AG08396 (cell line): ENCODE measurements at places on chromosomes 16 and 17.

DNA sequence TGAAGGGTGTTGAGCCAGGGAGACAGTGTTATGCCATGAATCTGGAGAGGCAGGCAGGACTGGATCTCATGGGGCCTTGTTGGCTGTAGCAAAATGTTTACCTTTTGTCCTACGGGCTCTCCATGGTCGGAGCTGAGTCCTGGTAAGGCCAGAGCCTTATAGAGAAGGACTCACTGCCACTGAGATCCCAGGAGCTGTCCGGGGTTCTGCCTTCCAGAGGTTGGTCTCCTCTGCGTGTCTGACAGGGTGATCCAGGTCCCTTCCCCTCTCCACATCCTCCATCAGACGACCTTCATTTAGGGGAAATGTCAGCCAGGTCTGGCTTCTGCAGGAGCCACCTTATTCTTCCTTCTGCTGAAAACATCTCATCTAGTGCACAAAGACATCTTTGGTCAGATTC, 285.2 kb upstream of the N4BP1 start:
- no peak for DNase-seq

DNA sequence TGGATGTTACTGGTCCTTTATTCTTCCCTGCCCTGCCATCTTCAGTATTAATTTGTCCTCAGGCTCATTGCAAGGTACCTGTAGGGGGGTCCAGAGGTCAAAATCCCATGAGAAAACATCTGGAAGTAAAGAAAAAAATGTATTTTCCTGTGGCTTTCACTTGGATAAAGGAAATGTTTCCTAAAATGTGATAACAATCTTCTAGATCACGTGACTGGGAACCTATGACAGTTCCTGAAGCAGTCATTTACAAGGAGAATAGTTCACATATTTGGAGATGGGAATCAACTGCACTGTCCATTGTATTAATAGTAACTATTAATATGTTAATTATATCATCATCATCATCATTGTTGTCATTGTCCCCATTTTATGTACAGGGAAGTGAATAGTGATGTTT, 915.1 kb upstream of the EEF2KMT start:
- no peak for DNase-seq

GRCh38 chr16:73196670-73197069, 148.7 kb upstream of the ZFHX3 start:
- peak; percentile 63 for DNase-seq

DNA sequence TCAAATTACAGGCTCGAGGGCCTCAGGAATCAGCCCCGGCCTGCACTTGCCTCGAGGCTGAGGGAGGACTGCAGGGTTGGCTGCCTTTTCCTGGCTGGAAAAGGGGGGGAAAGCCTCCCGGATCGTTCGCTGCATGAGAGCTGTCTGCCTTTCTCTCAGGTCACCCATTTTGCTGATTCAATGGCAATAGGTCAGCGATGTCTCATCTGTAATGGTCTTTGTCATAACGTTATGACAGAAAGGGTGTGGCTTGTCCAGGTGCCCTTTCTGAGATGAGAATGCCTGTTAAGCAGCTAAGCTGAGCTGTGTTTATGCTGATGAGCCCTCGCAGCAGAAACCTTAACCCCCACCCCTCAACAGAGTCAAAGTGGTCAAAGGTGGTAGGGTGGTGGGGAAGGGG, 81.8 kb downstream of the AKAP1 start:
- DNase-seq: no peak

DNA sequence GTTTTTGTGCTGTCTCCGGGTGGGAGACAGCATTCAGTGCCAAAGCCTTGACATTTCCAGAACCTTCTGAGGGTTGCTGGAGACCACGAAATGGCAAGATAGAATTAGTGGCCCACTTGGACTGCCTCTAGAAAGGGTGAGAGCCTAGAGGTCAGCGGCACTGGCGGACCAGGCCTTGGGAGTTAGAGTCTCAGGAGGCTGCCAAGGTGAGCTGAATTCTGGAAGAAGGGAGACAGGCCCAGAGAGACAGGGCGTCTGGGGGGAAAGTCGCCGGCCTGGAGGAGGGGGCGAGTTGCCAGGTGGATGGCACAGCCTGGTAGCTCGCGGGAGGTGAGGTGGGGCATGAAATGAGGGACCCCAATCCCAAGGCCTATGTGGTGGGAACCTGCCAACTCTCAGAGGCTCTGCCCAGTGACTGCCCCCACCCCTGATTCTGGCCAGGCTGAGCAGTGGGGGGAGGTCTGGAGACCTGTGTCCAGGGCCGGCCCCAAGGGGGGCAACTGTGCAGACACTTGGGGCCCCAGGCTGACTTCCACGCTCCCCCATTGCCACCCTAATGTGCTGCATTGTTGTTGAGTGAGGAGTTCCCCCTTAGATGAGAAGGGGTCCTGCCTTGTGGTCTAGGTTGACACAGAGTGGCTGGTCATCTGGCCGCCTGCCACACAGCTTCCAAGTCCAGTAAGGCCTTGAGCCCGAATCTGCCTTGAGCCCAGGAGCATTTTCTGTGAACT, 211.1 kb upstream of the CIBAR2 start:
- DNase-seq: no peak
